ENCODE measurements at places on chromosomes 2 and 18. TPM values are rescaled to one million over a fixed set of nuclear protein-coding genes. Genes with fewer than 3 reads are reported as not detected.

- no peak for DNase-seq
Observed at GRCh38 chr2:208249296-208249695, 5.6 kb downstream of the IDH1 start.

GRCh38 chr2:64632835-64633819, 20.6 kb downstream of the SERTAD2 start:
- no peak for DNase-seq

DNA sequence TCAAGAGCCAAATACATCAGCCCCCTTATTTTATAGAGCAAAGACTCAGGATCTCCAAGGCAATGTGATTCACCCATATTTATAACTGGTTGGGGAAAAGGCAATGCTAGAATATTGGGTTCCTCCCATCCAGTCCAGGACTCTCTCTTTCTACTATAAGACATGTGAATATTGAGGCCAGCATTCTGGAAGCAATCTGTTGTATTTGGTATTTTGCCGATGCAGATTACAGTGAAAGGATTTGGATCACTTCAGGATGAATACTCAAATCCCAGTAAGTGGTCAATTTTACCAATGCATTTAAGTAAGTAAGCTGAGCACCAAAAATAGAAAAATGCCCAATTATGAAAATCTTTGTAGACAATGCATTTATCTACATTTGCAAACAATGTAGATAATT, 1834.7 kb upstream of the PIK3C3 start:
- no peak for DNase-seq

GRCh38 chr2:212539072-212539880, 674 bp upstream of the ERBB4 start:
- DNase-seq, result no peak

- DNase-seq, result no peak
Observed at GRCh38 chr2:182910965-182911364, 44.5 kb upstream of the FRZB start.

DNA sequence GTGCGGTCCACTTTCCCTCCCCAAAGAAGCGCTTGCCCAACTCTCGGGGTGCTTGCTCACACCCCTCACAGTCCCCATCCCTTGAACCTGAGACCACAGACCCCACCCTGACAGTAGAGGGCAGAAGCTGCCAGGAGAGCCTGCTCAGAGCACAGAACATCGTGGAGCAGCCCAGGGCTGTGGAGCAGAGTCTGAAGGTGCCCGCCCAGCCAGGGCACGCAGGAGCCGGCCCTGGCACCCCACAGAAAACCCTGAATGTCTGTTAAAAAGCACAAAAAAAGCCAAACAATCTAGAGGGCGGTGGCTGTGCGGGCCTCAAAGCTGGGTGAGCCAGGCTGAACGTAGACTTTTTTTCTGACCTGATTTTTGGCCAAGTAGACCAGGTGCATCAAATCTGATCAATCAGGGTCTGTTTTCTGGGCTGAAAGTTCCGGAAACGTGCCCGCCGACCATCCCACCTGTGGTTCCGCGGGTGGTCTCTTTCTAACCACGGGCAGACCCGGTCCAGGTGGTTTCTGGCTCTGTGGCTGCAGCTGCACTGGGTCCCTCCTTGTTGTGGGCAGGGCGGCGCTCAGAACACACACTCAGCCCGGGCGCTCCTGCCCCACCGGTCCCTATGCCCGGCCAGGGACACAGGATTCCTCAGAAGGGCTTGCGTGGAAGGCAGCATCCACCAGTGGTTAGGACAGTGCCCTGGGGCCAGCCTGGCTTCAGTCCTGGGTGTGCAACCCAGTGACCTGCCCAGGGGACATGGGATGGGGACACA, 66.3 kb downstream of the SLC66A2 start:
- no peak for DNase-seq

DNA sequence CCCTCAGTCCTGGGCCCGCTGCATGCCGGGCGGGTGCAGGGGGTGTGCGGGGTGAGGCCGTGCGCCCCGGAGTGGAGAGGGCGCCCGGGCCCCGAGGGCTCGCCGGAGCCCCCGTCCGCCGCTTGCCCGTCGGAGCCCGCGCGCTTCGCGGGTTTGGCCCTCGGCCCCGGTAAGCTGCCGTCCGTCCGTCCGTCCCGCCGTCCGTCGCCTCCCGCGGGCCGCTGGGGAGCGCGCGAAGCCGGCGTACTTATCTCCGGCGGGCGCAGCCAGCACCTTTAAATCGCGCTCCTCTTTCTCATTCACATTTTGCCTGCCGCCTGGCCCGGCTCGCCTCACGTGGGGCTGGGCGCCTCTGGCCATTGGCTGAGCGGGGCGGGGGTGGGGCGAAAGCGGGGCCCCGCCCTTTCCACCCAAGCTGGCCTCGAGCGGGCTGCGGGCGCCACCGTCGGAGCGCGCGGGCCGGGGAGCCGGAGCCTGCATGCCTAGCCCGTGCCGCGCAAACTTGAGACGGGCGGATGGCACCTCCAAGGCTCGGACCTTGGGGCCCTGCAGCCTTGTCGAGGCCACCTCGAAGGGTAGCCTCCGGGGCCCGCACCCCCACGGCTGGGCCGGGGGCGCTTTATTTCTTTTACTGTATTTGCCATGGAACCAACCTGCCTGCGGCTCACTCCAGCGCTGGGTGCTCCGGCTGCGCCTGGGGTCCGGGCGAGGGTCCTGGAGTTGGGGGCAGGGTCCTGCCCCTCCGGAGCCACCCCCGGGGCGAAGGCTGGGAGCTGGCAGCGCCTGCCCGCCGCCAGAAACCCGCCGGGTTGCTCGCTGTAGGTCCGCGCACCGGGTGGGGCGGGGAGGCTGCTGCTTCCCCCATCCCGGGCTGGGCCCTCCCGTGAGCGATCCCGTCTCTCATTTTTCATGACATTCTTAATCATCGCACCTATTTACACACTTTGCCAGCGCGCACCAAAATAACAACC, at the start of gene GBX2:
Gene GBX2, minus strand, starts transcription at position 277 of the 971 bp plus-strand sequence. CDS start 415 bp downstream, outside the sequence.
- DNase-seq, result no peak

- DNase-seq, result no peak
Observed at GRCh38 chr2:8857709-8858108, 20.3 kb upstream of the KIDINS220 start.

GRCh38 chr18:35658112-35658511, 76.6 kb downstream of the GALNT1 start:
- no peak for DNase-seq

GRCh38 chr2:185255566-185255965, 483.0 kb upstream of the FSIP2 start:
- no peak for DNase-seq

DNA sequence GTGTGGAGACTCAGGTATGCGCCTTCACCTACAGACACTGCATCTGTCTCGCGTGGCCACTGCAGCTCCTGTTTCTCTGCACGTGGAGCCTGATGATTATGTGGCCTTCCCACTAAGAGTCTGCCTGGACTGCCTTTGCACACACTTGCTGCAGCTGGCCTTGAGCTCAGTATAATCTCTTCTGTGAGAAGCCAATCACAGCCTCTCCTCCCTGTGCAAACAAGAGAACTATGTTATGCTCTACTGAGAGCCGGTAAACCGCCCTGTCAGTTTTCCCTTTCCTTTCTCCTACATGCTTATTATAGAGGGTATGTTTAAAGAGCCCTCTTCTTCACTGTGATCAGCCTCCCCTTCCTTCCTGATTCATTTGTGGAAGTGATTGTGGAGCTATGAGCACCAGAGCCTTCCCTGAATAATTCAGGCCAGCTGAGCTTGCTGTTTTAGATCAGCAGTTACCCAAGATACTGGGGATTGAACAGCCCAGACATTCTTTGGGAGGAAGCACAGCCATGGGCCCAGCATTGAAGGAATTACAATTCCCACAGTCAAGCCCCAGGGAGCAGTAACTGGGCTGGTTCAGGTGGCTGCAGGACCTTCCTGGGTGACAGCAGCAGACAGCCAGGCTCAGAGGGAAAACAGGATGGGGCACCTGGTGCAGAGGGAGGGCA, 3.7 kb upstream of the TGFA start:
- DNase-seq, result no peak

DNA sequence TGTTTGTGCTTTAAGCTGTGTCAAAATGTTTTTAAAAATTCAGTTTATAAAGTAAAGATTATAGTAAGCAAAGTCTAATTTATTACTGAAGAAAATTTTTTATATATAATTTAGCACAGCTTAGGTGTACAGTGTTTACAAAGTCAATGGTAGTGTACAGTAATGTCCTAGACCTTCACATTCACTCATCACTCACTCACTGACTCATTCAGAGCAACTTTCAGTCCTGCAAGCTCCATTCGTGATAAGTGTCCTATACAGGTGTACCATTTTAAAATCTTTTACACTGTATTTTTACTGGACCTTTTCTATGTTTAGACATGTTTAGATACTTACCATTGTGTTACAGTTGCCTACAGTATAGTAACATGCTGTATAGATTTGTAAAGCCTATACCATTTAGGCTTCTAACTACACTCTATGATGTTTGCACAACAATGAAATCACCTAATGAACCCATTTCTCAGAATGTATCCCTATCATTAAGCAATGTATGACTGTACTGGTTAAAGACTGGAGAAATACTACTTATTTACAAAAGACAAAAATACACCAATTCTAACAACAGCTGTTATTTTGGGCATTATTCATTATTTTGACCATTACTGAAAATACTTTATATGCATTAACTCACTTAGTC, 95.1 kb downstream of the STRN start:
- DNase-seq, result no peak

DNA sequence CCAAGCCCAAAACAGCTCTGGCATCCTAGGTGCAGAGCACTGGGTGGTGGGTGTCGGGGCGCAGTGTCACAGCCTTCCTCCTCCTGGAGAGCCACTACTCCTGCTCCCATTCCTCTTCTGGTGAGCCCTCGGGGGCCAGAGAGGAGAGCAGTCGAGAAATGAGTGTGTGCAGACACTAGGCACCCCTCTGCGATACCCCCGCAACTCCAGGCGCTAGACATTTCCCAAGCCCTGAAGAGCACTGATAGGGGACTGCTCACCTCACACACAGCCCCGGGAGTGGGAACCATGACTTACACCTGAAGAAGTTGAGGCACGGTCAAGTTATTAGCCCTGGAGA, 54.2 kb downstream of the FAM168B start:
- DNase-seq, result no peak

GRCh38 chr2:77479895-77480294, 42.3 kb downstream of the LRRTM4 start:
- no peak for DNase-seq

DNA sequence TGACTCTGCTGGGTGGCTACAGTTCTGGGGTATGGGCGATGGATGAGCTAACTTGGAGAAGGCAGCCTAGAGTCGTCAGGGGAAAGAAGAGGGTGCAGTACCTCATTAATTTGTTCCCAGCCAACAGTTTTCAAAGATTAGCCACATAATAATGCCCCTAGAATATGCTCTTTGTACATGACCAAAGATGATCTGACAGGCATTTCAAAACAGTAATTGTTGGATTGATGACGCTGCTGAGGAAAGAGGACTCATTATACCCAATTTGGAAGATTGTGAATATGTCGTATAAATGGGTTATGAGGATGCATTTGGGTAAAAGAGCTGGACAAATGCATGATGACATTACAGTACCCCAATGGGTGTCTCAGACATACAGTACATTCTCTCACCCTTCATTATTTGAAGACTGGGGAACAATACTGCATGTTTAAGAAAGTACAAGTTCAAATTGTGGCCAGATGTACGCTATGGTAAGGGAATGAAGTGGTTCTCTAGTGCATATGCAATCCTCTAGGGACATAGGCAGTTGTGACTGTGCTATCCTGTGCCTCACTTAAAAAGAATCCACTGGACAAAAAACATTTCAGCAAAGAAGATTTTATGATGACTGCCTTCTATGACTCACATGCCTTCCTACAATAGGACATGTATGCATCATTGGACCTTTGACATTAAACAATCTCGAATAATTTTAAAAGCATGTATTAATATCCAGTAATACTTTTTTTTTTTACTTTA, 233.2 kb downstream of the CNTNAP5 start:
- no peak for DNase-seq

DNA sequence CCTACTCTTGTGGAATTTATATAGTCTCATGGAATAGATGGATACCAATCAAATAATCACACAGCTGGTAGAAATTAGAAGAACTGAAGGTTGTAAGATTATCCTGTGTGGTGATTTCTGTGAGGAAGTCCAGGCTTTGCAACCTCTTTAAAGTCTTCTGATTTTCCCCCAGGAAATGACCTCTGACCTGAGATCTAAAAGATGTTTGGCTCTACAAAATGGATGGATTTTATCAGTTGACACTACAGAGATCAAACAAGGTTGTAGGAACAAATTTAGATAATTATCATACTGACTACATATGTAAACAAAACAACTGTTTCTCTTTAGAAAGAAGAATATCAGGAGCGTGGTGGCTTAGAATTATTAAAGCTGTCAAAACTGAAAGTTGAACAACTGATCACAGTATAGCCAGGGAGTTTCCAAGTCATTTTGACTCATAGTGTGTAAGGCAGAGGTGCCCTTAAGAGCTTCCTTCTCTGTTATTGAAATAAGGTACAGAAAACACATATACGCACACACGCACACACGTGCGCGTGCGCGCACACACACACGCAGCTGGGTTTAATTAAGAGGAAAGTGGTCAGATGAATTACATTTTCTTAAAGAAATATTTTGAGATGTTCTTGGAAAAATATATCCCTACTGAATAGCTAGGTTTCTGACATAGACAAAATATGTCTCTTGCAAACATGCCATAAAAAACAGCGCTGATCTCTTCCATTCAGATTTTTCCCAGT, 35.5 kb upstream of the PELI1 start:
- DNase-seq, result no peak

Gene ATP6V1B1
- polyA plus RNA-seq, result 0.27 TPM

Gene PJVK
- 2.8 TPM for polyA plus RNA-seq

Data from urinary bladder (tissue), 4 donors.